ENCODE measurements at places on chromosomes 7 and 10. TPM values are rescaled to one million over a fixed set of nuclear protein-coding genes. Genes with fewer than 3 reads are reported as not detected.

Gene TMEM273
- total RNA-seq = 0.59 TPM

Gene RBM33
- 27.5 TPM for total RNA-seq

Gene BEND7
- 9.0 TPM for total RNA-seq

Gene WIPF3
- under 0.01 TPM for total RNA-seq

Gene SPDYE2B
- total RNA-seq = not detected

Gene TCAF2
- 1.8 TPM for total RNA-seq

Gene KMT2C
- 43.0 TPM for total RNA-seq

Gene PNLIPRP1
- not detected for total RNA-seq

Data from osteoblast (primary cell).